ENCODE measurements at places on chromosomes 1 and 21. TPM values are rescaled to one million over a fixed set of nuclear protein-coding genes. Genes with fewer than 3 reads are reported as not detected.

- peak; percentile 98 for DNase-seq
Measured at GRCh38 chr1:111565079-111565478, 54.5 kb upstream of the RAP1A start.

- no peak for DNase-seq
Measured at GRCh38 chr1:154270833-154271232, 1.6 kb upstream of the HAX1 start.

Gene A3GALT2
- not detected for total RNA-seq

Gene SLAMF9
- 15.9 TPM for total RNA-seq

Gene RCC2
- 86.2 TPM for total RNA-seq

Gene TMEM54
- total RNA-seq: 47.4 TPM

- DNase-seq: no peak
Measured at GRCh38 chr1:183137782-183138181, 48.3 kb upstream of the LAMC2 start.

DNA sequence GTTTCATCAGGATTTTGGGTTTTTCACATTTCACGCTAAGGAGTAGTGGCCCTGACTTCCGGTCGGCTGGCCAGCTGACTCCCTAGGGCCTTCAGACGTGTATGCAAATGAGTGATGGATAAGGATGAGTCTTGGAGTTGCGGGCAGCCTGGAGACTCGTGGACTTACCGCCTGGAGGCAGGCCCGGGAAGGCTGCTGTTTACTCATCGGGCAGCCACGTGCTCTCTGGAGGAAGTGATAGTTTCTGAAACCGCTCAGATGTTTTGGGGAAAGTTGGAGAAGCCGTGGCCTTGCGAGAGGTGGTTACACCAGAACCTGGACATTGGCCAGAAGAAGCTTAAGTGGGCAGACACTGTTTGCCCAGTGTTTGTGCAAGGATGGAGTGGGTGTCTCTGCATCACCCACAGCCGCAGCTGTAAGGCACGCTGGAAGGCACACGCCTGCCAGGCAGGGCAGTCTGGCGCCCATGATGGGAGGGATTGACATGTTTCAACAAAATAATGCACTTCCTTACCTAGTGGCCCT is 23.1 kb upstream of the TNFRSF1B start:
- DNase-seq: peak; percentile 96

Gene SYT11
- total RNA-seq: 16.9 TPM

Gene LRRC3
- not detected for total RNA-seq

GRCh38 chr1:8211883-8212579 is 105.9 kb upstream of the SLC45A1 start:
- DNase-seq: peak; percentile 98

GRCh38 chr1:110161849-110162248 is 11.6 kb downstream of the SLC6A17 start:
- DNase-seq: no peak

- DNase-seq: no peak
Measured at GRCh38 chr1:98053471-98054366, 132.9 kb upstream of the DPYD start.

Gene NBPF1
- 15.8 TPM for total RNA-seq

GRCh38 chr21:41897047-41897669 is 18.0 kb upstream of the PRDM15 start:
- no peak for DNase-seq

Gene UTS2
- total RNA-seq: not detected

- DNase-seq: no peak
Measured at GRCh38 chr1:2385606-2386280, 5.6 kb downstream of the MORN1 start.

- DNase-seq: no peak
Measured at GRCh38 chr1:119470958-119471357, 36.1 kb upstream of the HSD3B1 start.

DNA sequence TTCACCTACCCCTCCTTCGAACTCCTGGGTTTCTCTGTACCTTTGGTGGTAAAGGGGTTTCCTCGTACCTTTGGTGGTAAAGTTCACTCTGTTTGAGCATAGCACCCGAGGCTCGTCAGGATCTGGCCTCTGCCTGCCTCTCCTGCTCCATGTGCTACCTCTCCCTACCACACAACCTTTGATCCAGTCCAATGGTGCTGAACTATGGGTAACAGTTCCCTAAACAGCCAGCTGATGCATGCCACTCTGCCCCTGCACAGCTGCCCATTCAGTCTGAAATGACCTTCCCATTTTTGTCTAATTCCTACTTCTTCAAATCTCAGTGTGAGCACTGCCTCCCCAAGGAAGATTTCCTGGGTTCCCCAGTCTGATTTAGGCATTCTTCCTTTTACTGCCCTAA is 14.0 kb downstream of the OVAAL start:
- DNase-seq: no peak

Gene NBPF6
- not detected for total RNA-seq

Gene LAX1
- total RNA-seq: not detected

DNA sequence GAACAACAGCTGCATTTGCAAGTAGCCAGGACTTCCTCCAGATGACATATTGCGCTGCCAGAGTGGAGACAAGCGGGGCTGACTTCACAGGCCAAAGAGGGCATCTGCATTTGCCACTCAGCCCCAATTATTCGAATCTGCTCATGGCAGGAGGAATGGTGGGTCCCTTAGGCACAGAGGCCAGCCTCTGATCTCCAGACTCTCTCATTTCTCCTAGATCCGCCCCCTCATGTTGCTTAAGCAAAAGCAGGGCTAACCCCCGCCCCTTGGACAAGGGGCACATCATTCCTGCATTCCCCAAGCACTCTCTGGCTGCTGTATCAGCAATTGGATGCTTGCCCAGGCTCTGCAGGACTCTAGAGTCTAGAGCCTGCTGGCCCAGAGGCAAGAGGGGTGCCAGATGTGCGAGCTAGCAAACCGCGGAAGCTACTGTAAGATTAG is 262.4 kb downstream of the ST6GALNAC3 start:
- peak; percentile 37 for DNase-seq

DNA sequence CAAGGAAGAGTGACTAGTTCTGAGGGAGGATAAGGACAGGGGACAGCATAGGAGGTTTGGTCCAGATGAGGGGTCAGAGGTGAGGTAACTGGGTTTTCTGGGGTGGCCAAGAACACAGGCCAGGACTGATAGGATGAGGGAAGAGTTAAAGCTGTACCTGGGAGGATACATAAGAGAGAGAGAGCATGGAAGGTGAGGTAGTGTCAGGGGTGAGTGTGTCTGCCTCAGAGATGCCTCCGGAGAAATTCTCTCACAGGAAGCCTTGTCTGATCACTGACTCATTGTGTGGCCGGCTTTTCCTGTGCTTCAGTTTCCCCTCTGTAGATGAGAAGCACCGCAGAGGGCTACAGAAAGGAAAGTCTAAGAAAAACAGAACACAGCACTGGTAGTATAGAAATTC is 40.2 kb downstream of the FASLG start:
- peak; percentile 90 for DNase-seq

Gene TMEM82
- not detected for total RNA-seq

DNA sequence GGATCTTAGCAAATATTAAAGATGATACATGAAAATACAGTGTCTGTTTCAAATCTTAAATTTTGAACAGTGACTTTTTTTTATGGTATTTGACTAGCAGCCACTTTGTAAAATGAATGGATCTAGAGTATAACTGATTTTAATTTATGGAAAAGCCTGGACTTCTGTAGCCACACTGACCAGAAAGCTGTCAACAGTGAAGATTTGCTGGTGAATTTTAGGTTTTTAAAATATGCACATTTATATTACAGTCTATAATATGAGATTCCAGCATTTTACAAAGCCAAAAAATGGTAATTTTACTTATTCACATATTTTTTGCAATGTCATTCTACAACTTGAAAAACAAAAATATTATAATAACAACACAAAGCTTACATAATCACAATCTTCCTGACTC is 131.8 kb downstream of the NEGR1 start:
- no peak for DNase-seq

DNA sequence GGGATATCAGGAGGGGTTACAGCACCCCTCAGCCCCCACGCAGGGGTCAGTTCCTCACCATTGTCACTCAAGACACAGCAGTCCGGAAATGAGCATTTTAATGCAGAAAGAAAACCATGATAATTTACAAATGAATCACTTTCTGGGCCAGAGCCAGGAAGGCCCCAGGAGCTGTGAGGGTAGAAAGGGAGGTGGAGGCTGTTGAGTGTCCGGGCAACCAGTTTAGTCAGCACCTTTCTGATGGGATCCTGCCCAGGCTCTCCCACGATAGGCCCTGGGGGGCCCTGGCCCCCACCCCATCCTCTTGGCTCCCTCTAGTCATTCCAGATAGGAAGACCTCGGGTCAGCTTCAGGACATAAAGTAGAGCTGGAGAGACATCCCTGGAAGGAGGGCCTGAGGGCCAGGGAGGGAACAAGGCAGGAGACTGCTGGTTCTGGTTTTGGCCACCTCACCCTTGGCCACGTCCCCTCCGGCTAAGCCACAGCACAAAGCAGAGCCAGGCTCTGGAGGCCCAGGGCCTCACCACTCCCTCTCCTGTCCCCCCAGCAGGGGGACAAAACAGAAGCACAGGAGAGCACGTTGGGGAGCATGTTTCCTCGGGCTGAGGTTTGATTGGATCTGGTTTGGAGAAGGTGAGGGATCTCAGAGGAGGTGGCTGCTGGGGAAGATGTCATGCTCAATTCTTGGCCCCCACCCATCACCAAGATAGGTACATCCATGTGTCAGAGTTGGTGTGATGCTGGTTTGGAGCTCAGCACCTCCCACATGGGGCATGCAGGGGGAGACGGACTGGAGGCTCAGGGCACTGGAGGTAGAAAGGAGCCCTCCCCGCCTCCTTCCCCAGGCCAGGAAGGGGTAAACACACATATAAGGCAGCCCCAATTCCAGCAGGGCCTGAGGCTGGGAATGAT is 20.6 kb downstream of the ETNK2 start:
- DNase-seq: peak; percentile 93

- DNase-seq: peak; percentile 63
Measured at GRCh38 chr21:35593000-35593502, 467.3 kb downstream of the SETD4 start.

Gene DIO1
- total RNA-seq: not detected
